ENCODE measurements at places on chromosomes 1 and 21.

DNA sequence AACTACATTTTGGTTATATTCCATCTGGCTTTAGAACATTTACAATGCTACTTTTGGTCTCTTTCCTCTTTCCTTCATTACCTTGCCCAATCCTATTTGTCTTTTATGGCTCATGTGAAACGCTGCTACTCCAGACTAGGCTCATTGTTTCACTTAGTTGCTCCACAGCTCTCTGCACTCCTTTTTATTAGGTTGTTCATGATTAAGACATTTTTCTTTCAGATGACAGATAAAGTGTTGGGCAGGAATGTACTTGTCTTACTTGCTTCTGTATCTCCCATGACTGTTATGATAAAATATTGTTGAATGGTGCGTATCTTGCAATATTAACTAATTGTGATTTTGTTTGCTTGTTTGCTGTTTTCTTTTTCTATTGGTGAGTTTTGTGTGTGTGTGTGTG, 1532.3 kb downstream of the KCNT2 start:
- DNase-seq: no peak

DNA sequence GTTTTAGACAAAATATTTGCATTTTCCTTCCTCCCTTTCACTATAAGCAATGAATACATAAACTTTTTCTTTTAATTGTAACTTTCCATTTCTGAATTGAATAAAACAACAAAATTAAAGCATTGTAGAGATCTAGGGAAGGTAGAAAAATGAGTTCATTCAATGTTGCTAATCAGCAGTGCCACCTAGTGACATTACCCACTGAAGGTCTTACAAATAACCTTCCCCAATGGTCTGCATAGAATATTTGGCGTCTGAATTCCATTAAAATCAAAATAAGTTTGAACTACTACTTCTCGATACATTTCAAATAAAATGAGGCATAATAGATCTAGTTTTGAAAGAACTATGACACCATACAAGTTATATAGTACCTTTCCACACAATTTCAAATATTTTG, 19.6 kb downstream of the FH start:
- no peak for DNase-seq

GRCh38 chr21:29208682-29209059, 78.2 kb downstream of the MAP3K7CL start:
- DNase-seq: no peak

DNA sequence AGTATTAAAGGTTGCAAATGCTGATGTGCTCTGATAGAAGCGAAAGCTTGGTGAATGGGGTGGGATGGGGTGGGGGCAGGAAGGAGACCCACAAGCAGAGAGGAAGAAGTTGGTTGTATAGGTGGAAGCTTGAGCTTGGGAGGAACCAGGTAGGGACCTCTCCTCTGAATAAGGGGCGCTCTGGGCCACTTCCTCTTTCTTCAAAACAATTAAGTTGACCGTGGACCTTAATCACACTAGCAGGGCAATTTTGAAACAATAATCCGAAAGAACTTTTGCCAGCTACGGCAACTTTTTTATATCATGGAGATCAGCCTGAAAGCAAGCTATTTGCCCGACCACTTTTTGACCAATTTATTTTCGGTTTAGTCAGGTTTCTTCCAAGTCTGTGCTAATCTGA, 1.9 kb upstream of the DYRK1A start:
- DNase-seq: no peak

DNA sequence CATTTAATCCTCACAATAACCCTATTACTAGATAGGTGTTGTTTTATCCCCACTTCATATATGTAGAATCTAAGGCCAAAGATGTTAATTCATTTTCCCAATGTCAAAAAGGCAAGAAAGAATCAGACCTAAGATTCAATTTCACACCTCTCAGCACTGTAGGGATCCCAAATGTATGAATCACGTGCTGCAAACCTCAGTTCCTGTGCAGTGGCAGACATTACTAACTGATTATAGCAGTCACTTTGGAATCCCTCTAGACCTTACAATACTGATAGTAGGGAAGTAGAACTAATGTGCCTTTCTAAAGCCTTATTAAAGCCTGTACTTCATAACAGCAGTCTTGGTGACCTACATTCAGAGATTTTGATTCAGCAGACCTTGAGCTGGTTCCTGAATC, 2.3 kb downstream of the C1orf87 start:
- DNase-seq: no peak

All from hippocampal formation (tissue), 2 donors.